ENCODE measurements at places on chromosomes 2 and 18.

DNA sequence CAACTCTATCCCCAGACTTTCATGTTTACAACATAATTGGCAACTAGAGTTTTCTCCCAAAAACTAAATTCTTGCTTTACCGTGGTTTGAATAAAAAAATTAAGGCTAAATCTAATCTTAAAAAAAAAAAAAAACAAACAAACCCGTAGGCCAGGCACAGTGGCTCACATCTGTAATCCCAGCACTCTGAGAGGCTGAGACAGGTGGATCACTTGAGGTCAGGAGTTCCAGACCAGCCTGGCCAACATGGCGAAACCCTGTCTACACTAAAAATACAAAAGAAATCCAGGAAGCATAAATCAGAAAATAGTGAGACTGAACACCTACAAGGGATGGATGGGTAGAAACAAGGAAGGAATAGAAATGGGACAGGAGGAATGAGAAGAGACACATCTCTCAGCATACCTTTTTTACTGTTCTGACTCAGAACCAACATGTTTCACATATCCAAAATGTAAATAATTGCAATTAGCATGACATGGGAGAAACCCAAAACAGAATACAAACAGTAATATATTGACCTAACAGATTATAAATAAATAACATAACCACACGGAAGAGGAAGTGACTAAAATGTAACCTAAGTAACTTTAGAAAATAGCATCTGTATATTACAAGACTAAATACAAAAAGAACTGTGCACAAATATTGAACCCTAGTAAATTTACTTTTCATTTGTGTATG is 17.5 kb downstream of the MGAT4A start:
- no peak for DNase-seq

DNA sequence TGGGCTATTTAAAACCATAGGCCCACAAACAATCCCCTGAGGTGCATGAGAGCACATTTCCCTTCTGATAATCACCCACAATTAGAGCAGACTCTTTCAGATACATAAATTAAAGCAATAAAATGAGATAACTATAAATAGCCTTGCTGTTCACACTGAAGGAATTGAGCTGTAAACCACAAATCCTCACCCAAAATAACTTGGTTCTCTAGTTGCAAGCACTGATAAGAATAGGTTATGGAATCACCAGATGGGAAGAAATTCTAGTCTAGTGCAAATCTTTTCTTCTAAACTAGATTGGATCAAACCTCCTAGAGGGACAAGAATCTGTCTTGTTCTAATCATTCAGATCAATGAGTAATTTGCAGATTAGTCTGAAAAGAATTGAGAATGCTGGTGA is 64.6 kb downstream of the NAB1 start:
- DNase-seq = no peak

DNA sequence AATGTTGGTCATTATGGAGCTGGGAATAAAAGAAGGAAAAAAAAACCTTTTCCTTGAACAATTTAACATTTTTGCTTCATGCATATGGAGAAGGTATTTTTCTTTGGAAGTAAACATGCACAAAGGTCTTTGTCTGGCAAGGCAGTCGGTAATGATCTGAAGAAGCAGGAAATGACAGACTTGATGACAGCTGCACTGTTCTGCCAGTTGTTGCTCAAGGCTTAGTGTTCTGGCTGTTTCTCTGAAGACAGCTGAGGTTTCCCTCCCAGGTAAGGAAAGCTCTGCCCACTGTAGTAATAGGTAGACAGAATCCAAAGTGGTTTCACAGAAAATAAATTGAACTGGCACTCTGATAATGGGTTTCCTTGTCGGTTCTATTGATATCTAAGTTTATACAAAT is 308.4 kb upstream of the GCFC2 start:
- no peak for DNase-seq

DNA sequence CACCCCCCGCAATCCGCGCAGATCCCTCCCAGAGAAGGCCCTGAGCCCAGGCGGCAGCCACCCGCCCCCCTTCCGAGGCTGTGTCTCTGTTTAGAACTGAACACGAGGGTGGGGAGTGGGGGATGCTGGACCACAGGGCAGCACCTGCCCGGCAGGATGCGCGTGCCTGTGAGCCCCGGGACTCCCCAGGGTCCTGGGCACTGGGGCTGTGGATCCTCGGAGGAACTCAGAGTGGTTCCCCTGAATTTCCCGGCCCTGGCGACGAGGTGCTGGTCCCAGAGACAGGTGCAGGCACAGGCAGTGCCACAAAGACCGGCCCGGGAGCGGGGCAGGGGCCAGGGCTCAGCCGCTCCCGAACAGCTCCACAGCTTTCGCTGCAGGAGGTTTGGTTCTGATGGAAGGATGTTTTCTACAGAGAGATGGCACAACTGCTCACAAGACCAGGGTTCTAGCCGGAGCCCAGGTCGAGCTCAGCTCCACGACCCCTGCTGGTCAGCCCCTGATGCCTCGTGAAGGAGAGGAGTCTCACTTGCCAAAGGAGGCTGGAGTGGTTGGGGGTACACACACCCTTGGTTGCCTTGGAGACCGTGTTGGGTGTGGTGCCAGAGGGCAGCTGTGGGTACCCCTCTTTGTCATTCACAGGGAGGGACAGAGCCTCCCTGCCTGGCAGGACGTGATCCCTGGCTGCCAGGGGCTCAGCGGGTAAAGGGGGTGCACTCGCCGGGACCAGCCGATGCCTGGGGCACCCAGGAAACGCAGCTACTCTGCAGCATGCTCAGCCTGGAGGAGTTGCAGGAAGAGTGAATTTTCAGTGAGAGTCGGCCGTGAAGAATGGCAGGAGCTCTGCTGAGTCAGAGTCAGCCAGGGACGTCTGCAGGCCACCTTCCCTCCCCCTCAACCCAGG is 4.4 kb upstream of the NEU4 start:
- peak; percentile 42 for DNase-seq

GRCh38 chr2:26255759-26256384 is 11.1 kb downstream of the HADHB start:
- no peak for DNase-seq

Measured in right forelimb (tissue), 1 donor.